ENCODE measurements at places on chromosomes 1 and 21.

GRCh38 chr1:33374336-33375105, 53.6 kb upstream of the A3GALT2 start:
- DNase-seq, result peak; percentile 70

DNA sequence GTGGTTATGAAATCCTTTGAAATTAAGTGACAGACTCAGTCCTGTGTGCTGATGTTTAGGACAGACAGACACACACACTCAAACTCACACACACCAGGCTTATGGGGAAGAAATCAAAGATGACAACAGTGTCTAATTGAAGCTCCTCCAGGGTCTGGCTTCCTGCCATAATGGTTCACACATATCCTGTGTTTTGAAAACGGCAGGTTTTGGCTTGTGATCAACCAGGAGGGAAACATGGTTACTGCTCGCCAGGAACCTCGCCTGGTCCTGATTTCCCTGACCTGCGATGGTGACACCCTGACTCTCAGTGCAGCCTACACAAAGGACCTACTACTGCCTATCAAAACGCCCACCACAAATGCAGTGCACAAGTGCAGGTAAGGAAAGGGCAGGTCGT, 4.6 kb downstream of the MTARC1 start:
- DNase-seq, result peak; percentile 42

DNA sequence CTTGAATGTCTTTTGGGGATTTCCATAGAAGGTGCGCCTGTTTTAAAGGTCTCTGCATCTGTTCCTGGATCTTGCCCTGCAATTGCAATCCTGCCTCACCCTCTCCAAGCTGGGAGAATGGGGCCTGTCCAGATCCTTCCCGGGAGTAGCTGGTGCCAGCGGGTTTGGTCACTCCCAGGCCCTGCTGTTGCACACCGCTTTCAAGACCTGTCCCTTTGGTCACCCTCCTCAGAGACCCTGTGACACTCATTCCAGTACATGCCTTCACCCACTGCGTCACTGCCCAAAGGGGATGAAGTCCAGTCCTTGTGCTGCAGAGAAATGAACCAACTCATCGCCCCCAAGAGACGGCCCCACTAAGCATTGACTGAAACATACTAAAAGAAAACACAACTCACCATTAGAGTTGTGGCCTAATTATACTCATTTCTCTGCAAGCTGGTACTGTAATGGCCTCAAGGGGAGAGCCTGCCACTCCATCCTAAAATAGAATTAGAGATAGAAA, 1.9 kb upstream of the IRF2BP2 start:
- no peak for DNase-seq

- DNase-seq, result no peak
Measured at GRCh38 chr1:156285437-156285836, 1.3 kb downstream of the TMEM79 start.

DNA sequence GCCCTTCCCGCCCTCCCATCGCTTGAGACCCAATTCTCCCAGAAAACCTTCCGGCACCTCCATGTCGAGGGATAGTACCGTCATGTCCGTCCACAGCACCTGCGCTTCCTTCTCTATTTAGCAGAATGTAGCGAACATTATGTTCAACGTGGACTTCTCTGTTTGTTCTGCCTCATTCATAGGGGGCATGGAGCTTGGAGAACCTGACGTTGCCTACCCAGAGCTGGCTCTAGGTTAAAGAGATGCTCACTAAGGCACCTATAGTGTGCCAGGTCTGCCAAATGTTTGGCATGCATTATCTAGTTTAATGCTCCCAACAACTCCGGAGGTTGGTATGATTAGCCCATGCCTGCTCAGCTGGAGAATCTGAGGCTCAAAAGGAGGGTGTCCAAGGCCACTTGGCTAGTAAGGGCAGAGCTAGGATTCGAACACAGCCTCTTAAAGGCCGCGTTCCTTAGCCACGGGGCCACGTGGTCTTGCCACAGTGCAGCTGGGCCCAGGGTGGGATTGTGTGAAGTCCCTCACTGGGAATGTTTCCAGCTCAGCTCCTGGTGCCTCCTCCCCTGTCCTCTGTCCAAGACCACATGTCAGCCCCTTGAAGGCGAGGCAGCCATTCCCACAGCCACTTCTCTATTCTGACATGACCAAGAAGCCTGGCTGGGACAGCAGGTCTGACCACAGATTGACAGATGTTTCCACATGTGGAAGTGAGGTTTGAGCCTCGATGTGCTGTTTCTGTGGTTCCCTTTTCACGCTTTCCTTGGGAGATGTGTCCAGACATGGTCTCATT, 57.8 kb downstream of the RUNX3 start:
- peak; percentile 92 for DNase-seq

DNA sequence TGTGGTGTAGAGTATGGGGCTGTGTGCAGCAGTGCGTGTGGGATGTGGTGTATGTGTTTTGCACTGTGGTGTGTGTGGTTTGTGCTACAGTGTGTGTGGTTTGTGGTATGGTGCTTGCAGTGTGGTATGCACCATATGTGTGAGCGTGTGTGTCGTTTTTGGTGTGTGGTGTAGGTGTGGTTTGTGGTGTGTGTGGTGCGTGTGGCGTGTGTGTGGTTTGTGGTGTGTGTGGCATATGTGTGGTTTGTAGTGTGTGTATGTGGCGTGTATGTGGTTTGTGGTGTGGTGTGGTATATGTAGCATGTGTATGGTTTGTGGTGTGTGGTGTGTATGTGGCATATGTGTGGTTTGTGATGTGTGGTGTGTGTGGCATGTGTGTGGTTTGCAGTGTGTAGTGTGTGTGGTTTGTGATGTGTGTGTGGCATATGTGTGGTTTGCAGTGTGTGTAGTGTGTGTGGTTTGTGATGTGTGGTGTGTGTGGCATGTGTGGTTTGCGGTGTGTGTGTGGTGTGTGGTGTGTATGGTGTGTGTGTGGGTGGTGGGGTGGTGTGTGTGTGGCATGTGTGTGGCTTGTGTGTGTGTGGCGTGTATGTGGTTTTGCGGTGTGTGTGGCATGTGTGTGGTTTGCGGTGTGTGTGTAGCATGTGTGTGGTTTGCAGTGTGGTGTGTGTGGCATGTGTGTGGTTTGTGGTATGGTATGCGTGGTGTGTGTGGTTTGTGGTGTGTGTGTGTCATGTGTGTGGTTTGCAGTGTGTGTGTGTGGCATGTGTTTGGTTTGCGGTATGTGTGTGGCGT, 53.5 kb upstream of the TRAPPC10 start:
- no peak for DNase-seq

- DNase-seq, result no peak
Measured at GRCh38 chr21:45364468-45365185, 40.3 kb upstream of the COL18A1 start.

- peak; percentile 79 for DNase-seq
Measured at GRCh38 chr1:73144311-73144710, 862.0 kb upstream of the NEGR1 start.

DNA sequence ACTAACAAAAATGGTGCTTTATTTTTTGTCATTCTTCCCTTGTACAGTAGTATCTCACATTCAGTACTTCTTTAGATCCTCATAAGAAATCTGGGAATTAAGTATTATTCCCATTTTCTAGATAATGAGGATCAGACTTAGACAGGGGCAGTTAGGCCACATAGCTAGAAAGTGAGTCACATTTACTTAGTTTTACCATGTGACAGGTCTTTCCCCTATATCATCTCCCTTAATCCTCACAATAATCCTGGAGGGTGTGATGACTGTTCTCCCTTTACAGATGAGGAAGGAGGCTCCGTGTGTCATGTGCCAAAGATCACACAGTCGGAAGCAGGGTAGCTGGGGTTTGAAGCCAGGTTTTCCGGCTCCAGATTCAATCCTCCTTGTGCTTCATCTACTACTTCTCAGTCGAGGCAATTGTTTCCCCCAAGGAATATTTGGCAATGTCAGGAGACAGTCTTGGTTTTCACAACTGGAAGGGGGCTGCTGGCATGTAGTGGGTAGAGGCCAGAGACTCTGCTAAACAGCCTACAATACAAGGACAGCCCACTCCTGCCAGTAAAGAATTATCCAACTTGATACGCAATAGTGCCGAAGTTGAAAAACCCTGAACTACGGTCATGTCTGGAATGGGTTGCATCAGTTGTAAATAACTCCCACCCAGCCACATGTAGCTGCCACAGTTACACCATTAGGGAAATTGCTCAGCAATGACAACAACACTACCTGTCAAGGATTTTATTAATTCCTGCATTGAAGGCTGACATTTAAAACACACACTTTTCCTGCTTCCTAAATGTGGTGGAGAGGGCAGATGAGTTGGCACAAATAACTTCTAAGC, 54.5 kb downstream of the C8B start:
- DNase-seq, result no peak

GRCh38 chr1:160853754-160854153, 8.9 kb downstream of the CD244 start:
- no peak for DNase-seq

DNA sequence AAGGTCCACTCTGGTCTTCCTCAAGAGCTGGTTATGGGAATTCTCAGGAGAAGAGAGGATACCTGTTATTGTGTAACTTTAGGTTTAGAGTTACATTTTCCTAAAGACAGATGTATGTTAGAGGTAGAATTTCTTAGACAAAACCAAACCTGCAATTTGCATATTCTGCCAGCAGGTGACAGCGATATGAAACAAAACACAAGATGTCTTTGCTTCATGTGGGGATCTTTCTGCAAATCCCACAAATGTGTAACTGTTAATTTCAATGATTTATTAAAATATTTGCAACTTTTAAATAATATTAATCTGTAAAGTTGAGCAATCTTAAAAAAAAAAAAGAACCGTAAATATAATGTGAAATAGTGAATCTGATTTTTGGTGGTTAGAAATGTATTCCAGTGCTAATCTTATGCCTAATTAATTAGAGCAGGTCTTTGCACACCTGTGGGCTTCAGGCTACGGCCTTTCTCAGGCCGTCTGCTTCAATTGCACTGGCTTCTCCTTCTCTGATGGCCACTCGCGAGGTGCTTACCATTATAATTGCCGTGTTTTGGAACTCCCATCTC, 33.4 kb downstream of the FAM78B start:
- peak; percentile 44 for DNase-seq

GRCh38 chr1:178504286-178504685, 7.5 kb upstream of the CLEC20A start:
- no peak for DNase-seq

- no peak for DNase-seq
Measured at GRCh38 chr1:46510341-46510997, 20.8 kb downstream of the DMBX1 start.

GRCh38 chr1:6260961-6261614, at the start of gene GPR153:
Gene GPR153, minus strand, starts transcription at chr1:6261098. Its CDS starts 6,193 bp downstream, at chr1:6254905.
- DNase-seq, result peak; percentile 68

- DNase-seq, result no peak
Measured at GRCh38 chr1:174324939-174325338, 122.8 kb upstream of the GPR52 start.

- no peak for DNase-seq
Measured at GRCh38 chr1:227782226-227782625, 33.2 kb upstream of the PRSS38 start.

Data from hematopoietic multipotent progenitor cell treated with erythropoietin and hydrocortisone succinate and interleukin-3 and kit ligand, for 4 days (in vitro differentiated cells).